Hippocampal formation (tissue), 2 donors: ENCODE measurements at places on chromosomes 5 and 9.

GRCh38 chr5:62587737-62588136, 9.1 kb downstream of the LRRC70 start:
- DNase-seq, result no peak

DNA sequence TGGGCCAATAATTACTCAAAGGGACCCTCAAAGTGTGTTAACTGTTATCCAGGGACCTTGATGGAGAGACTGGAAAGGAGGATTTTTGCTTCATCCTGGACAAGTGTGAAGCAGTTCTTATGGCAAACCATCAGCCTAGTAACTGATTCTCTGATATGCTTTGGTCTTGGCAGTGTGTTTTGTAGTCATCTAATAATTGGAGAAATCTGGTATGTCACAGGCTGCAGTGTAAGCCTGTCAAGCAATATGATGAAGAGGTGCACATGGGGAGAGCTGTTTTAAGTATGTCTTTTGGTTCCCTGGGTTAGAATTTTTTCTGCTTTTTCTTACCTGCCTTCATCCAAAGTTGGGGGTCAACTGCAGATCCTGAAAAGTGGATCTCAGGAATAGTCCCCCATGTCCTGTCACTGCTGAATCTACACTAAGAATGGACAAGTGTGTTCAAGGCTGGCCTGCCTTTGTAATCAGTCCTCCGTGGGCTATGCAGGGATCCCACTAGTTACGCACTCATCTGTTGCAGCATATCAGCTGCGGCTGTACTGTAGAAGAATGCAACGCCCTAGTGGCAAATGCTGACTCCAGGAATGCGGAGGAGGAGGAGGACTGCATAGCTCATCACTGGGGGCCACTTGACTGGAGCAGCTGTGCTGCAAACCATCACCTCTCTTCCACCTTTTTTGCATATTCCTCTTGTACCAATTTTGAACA, 1.9 kb downstream of the SPTAN1 start:
- DNase-seq, result no peak

DNA sequence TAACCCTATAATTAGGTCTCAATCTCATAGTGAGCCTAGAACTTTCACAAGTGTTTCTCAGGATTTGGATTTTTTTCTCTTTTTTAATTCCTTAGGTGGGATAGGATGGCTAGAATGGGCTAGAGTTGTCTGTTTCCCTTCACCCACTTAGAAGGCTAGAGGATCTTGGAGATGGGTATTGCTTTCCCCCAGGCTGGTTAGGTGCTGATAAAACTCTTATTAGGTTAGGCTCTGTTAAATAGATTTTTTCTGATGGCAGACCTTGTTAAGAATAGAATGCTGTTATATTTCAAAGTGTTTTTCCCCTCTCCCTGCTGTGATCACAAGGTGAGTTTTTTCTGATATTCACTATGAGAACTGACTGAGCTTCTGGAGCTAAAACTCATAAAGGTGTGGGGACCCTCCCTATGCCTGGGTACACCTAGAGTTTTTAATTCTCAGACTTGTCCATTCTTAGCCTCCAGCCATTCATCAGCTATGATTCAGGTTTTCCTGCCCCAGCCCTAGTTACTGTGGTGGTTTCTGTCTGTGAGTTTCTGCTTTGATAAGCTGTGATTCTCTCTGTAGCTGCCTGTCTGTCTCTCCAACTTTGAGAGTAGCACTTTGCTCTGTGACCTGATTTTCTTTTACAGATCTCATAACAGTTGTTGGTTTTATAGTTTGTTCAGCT, 132.4 kb downstream of the HACD4 start:
- DNase-seq, result no peak

DNA sequence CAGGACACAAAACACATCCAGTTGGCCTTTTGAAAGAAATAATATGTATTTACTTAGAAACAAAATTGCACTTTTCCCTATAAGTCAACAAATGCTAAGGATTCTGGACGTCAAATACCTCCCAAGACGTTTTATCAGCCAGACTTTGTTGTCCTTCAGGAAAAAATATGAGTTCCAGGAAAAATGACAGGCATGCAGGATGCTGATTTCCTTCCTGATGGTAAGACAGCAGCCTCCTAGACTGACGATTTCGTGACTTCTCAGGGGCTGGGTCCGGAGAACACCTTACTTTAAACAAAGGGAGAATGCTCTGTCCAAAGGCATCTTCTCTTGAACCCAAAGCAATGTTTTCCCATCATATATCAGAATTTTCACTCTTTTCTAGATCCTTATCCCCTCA, 69.1 kb downstream of the IL6ST start:
- no peak for DNase-seq

DNA sequence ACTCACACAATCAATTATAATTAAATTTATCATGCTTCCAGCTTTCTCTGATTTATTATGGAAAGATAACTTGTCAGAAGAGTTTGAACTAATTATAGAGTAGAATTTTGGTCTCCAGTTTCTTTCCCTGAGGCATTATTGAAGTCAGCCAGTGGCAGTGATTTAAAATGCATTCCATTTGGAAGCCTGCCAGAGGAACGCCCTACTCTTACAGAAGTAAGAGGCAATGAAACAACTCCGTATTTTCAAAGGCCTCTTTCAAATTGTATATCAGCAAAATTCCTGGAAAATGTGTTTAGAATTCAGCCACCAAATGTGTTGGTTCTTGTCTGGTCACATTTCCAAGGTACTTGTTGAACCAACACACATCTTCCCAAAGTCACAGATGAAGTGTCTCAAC, 640.9 kb downstream of the SEMA5A start:
- DNase-seq, result no peak

DNA sequence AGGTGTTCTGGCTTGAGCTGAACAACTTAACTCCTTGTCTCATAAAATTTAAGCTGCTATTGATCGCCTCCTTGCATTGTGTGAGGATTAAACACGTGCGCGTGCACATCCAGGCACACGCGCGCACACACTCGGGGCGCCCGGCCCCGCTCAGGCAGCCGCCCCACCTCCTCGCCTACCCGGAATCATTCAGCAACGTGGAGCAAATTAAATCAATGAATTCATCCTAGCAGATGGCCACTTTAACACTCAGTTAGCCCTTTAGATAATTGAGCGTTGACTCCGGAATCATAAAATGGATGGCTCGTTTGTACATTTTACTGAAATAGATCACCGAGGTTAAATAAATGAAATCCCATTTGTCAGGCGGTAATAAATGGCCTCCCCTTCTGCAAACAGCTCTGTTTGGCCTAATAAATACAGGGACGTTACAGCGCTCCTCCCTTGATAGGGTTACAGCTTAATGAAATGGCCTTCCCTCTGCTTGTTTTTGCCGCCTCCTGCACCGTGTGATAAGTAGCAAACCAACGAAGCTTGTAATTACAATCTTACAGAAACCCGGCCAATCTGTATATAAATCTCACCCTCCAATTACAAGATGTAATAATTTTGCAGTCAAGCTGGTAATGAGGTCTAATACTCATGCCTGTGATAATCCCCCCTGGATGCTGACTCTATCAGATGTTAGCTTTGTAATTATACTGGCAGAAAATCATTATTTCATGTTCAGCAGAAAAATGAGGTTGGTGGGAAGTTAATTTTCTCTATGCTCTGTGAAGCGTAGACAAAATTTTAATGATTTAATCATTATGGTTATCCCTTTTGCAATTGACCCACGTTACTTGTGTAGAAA, 229.7 kb upstream of the IRX4 start:
- DNase-seq, result no peak

DNA sequence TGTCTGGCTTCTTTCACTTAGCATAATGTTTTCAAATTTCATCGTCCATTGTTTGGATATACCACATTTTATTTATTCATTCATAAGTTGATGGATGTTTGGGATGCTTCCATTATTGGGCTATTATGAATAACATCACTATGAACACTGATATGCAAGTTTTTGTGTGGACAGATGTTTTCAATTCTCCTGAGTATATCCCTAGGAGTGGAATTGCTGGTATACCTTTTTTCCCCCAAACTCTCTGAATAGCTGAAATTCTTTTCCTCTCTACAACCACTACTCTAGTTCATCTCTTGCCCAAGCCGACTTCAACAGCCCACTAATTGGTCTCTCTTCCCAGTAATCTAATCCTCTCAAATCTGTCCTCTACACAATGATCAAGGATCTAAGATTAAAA, 4.7 kb upstream of the ZFR start:
- no peak for DNase-seq

DNA sequence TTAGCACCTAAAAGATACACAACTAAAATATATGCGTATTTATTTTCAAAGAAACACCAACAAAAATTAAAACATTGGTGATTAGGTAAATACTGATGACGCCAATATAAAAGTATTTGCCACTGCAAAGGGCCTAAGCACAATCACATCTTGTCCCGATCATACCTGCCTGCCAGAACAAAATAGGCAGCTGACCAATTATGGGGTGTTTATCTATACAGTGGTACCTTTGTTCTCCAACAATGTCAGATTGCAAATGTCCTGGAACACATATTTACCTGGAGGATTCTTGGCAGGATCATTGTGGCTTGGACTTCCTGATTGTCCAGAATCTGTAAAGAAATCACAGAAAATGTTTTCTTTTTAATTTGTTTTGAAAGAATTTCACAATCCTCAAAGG, 134.5 kb downstream of the NFIB start:
- no peak for DNase-seq

- DNase-seq, result no peak
Measured at GRCh38 chr5:133406977-133407632, 205.2 kb downstream of the FSTL4 start.

DNA sequence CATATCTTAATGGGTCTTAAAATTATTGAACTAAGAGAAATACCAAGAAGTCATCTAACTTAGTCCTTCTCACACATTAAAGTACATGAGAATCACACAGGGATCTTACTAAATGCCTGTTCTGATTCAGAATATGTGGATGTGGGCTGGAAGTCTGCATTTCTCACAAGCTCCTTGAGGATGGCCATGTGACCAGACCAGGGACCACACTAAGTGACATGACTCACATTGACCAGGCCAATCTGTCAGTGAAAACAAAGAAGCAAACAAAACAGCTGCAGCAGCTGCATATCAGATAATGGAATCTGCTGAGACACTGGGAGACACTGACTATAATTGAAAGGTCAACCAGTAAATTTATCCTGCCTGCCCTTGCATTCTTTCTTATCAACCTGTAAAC, 110.5 kb downstream of the ADAMTS12 start:
- DNase-seq, result no peak

DNA sequence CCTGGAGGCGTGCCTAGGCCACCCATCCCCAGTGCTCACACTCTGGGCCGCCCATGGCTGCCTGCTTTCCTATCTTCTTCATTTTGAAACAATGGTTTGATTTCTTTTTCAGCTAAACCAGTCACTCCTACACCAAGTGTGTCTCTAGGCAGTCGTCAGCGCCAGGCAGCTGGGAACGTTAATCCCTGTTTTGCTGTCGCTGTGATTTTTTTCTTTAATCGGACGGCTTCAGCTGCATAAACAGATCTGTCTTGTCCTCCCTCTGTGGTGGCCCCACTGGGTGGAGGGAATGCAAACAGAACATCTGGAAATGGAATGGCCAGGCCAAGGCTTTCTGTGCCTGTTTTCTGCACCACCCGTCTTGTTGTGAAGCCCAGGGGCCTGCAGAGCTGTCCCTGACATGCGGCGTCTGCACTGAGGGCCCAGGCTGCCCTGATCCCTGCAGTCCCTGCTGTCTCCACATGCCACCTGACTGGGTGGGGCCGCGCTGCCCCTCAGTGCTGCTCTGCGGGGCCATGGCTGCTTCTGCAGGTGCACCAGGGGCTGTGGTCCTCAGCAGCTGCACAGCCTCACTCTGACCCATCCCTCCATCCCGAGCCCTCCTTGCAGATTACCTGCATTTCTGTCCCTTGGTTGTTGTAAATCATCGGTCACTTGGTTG, 51.5 kb downstream of the WNK2 start:
- DNase-seq, result no peak

GRCh38 chr9:122551371-122551770, 1.5 kb upstream of the OR1N2 start:
- no peak for DNase-seq

GRCh38 chr9:126613651-126614050, at the start of gene LMX1B:
Gene LMX1B (plus strand): TSS chr9:126613928. CDS start chr9:126614450, 522 bp downstream.
- no peak for DNase-seq

DNA sequence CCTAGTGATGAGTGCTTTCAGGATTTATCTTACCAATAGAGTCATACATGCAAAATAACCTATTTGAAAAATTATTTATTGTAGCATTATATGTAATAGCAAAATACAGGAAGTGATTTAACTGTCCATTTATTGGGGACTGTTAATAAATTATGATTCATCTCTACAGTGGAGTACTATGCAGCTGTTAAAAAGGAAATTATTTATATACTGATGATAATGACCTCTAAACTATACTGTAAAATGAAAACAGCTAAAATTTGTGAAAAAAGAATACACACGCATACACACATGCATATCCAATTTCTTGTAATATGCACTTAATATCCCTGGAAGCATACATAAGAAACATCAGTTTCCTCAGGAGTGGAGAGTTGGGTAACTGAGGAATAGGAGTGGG, 58.0 kb upstream of the PALM2AKAP2 start:
- DNase-seq, result no peak

GRCh38 chr9:3962496-3962895, 337.4 kb downstream of the GLIS3 start:
- no peak for DNase-seq

- no peak for DNase-seq
Measured at GRCh38 chr5:39955156-39955555, 530.4 kb upstream of the DAB2 start.

DNA sequence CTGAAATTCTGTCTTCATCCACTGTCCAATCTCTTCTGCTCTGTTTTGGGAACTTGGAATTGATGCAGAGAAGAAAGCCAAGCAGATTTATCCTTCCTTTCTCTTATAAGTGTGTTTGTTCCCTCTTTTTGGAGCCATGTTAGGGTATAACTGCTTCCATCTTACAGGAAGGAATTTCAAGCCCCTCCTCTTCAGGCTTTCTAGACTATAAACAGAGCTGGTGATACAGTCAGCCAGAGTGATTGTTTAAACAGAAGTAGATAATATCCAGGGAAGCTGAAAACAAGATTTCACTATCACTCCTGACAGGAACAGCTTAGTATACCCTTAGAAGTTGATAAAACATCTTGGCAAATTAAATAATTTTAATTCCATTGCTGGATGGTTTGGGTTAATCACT, 102.1 kb upstream of the DMRT1 start:
- DNase-seq, result no peak

DNA sequence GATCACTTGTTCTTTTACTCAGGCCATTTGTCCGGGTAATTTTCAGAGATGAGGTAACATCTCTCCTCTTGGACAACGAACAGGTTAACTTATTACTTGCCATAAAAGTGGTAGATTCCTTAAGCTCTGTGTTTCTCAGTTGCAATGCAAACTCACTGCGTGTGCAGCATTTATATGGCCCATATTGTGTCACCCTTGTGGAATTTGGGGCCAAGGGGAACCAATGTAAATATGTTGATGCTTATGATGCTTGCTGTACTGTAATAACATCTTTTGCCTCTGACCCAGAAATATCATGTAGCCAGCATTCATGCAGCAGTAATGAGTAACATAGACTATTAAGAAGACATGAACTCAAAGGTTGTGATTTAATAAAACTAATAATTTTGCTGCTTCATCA, 175.8 kb downstream of the ADAMTS6 start:
- no peak for DNase-seq

DNA sequence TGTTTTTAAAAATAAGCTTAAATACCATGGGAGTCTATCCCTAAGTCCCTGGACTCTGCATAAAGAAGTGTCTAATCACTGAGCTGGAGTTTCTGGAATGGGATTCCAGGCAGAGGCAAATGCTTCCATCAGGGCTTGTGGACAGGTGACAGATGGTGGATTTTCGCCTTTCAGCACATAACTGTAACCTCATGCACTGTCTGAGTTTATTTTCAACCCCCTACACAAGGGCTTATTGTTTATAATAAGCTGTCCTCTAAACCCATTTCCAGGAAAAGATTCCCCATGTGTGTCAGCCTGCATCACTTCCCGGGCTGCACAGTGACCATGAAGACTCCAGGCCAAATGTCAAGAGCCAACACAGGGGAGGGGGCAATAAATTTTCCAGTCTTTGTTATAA, 264.0 kb downstream of the PIK3R1 start:
- no peak for DNase-seq
